ENCODE measurements at places on chromosomes 11 and 22. TPM values are rescaled to one million over a fixed set of nuclear protein-coding genes. Genes with fewer than 3 reads are reported as not detected.

SLC37A2 gene
- total RNA-seq = 46.5 TPM

LSP1 gene
- total RNA-seq = 47.4 TPM

CCDC88B gene
- 17.1 TPM for total RNA-seq

P2RY6 gene
- 2.2 TPM for total RNA-seq

SEC14L6 gene
- 0.57 TPM for total RNA-seq

TAF1D gene
- 159 TPM for total RNA-seq

MB gene
- 3.4 TPM for total RNA-seq

All from ureter (tissue), 1 donor.